MCF 10A (cell line): ENCODE measurements at places on chromosomes 6 and 20. TPM values are rescaled to one million over a fixed set of nuclear protein-coding genes. Genes with fewer than 3 reads are reported as not detected.
A peak's percentile ranks its signal among the peaks of the same experiment; 100 is the strongest.

- no peaks in the 10 kb centered on the region for H3K27me3 ChIP-seq
- H3K4me3 ChIP-seq = no peak overlapping the region
- H3K4me1 ChIP-seq = peaks cover 15% of the 10 kb centered on the region
- no peak for DNase-seq
- H3K36me3 ChIP-seq = peaks cover 3% of the 10 kb centered on the region
Observed at GRCh38 chr6:6861995-6862394, 245.8 kb upstream of the RREB1 start.

GRCh38 chr20:62617711-62618483 lies 24.4 kb upstream of the SLCO4A1 start:
- peak; percentile 72 for DNase-seq
- H3K27ac ChIP-seq = peak overlapping the region; percentile 69
- no peaks in the 10 kb centered on the region for H3K27me3 ChIP-seq
- H3K4me3 ChIP-seq = no peak overlapping the region
- no peaks in the 10 kb centered on the region for H3K36me3 ChIP-seq
- H3K4me1 ChIP-seq = peaks cover 6% of the 10 kb centered on the region

DNA sequence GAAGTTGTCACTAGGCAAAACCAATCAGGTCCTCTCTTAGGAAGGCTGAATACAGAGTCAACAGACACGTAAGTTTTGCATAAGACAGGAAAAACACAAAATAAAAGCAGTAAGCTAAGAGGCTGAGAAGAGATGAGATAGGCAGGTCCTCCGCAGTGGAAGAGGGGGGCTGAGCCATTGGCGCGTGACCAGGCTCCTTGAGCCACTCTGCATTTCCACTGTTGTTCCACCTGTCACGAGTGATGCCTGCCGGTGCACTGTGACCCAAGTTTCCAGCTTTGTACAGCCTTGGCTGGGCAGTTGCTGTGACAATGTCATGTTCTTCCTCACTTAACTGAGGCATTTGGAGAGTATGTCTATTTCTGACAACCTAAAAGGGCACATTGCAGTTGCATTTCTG lies 58.6 kb downstream of the NUDT3 start:
- no peak for DNase-seq
- no peak overlapping the region for H3K4me3 ChIP-seq
- H3K27ac ChIP-seq = peak overlapping the region; percentile 67
- H3K36me3 ChIP-seq = peaks cover 28% of the 10 kb centered on the region
- H3K27me3 ChIP-seq = no peaks in the 10 kb centered on the region
- H3K4me1 ChIP-seq = no peaks in the 10 kb centered on the region

- H3K27ac ChIP-seq = peak overlapping the region; percentile 35
- H3K4me3 ChIP-seq = no peak overlapping the region
- H3K4me1 ChIP-seq = peaks cover 25% of the 10 kb centered on the region
- H3K36me3 ChIP-seq = no peaks in the 10 kb centered on the region
Observed at GRCh38 chr20:19256085-19256484, 43.6 kb downstream of the SLC24A3 start.

Gene PKHD1
- total RNA-seq = not detected in 2 replicates

Gene L3MBTL1
- total RNA-seq = 10.5 and 11.4 TPM in 2 replicates

Gene SLC25A27
- 21.7 and 36.9 TPM in 2 replicates for total RNA-seq

- peaks cover 23% of the 10 kb centered on the region for H3K36me3 ChIP-seq
- peak; percentile 72 for DNase-seq
- no peaks in the 10 kb centered on the region for H3K27me3 ChIP-seq
- H3K4me3 ChIP-seq = no peak overlapping the region
- no peak overlapping the region for H3K27ac ChIP-seq
- peaks cover 42% of the 10 kb centered on the region for H3K4me1 ChIP-seq
Observed at GRCh38 chr6:159720708-159721107, 6.6 kb upstream of the WTAP start.

DNA sequence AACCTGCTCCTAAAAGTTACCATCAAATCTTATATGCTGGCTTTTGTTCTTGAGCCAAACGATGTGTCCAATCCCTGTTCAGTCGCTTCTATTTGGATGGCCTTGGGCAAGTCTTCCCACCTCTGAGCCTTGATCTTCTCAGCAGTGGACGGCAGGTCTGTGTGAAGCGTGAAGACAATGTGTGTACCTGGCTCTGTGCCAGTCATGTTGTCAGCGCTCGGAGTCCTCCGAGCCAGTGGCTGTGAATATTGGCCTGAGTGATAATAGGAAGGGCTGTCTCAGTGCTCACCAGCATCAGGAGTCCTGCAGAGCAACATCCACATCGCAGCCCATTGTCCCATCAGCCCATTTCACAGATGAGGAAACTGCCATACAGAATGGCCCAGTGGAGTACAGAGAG lies 219.0 kb downstream of the CDC5L start:
- H3K4me1 ChIP-seq = no peaks in the 10 kb centered on the region
- no peak overlapping the region for H3K27ac ChIP-seq
- no peaks in the 10 kb centered on the region for H3K36me3 ChIP-seq
- no peak overlapping the region for H3K4me3 ChIP-seq

Gene SPATS1
- not detected in 2 replicates for total RNA-seq

Gene SLC35D3
- not detected in 2 replicates for total RNA-seq

Gene ABHD12
- total RNA-seq = 18.6 TPM in 2 replicates
